ENCODE measurements at places on chromosomes 7 and 10.

GRCh38 chr10:43252166-43252782 is 14.6 kb downstream of the RASGEF1A start:
- DNase-seq = no peak

GRCh38 chr7:97871659-97872024 is 566 bp downstream of the ASNS start:
- DNase-seq = no peak

- no peak for DNase-seq
Observed at GRCh38 chr7:87944547-87944946, 10.5 kb downstream of the ADAM22 start.

- DNase-seq = no peak
Observed at GRCh38 chr10:132814469-132814856, 28.5 kb upstream of the NKX6-2 start.

GRCh38 chr7:75962607-75963380 is 31.6 kb downstream of the TMEM120A start:
- no peak for DNase-seq

DNA sequence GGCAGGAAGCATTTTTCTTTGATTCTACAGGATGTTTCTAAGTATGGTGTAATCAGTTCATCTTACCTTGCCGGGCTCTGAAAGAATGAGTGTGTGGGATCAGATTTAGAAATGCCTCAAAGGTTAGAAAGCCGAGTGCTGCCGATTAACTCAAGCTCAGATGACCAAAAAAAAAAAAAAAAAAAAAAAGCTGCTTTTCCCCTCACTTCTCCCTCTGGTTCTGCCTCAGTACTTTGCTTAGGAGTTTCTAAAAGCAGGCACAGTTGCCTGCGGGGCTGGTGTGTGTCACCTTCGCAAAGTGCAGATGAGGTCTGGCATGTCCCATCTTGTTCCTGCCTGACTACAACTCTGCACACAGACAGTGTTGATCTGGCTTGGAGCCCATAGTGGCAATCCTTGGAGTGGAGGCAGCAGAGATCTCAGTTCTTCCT is 47.0 kb downstream of the KIAA1217 start:
- DNase-seq = no peak

GRCh38 chr7:108079276-108079647 is 50.9 kb downstream of the LAMB4 start:
- DNase-seq = no peak

Measured in GM18507 (cell line).